NCI-H226 (cell line): ENCODE measurements at places on chromosomes 12 and 14.

DNA sequence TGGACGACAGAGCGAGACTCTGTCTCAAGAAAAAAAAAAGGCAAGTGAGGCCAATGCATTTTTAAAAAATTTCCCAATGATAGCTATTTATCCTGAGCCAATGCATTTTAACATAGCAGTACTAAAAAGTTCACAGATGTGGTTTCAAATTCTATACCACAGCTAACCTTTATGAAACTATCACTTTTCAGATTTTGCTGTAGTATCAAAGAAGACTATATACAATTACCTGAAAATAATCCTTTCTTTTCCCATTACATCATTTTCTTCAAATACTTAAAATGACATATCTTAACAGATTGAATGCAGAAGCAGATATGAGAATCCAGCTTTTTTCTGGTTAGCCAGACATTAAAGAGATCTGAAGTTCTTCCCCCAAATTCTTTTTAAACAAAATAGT lies 13.2 kb downstream of the ATF7 start:
- no peak for DNase-seq

DNA sequence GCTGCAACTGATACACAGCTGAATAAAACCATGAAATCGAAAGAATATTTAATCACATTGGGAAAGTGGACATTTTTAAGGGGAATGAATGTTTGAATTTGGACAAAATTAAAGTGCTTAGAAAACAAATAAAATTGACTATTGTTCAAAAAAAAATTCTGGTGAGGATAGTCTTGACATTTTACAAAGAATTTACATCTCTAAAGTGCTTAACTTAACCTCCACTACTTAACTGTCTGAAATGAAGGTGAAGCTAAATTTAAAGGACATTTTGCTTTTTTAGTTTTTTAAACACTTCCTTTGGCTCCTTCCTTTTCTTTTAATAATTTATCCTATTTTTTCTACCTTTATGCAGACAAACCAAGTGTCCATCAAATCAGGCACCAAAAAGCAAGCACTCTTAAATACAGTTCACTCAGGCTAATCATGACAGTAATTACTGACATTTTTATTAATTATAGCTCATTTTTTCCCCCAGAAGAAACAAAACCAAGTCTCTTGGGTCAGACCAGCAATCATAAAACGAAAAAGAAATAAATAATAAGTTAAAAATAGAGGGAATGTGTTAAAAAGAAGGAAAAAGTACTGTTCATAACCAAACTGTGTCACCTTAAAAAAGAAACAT lies 5.7 kb upstream of the CCND2 start:
- no peak for DNase-seq

DNA sequence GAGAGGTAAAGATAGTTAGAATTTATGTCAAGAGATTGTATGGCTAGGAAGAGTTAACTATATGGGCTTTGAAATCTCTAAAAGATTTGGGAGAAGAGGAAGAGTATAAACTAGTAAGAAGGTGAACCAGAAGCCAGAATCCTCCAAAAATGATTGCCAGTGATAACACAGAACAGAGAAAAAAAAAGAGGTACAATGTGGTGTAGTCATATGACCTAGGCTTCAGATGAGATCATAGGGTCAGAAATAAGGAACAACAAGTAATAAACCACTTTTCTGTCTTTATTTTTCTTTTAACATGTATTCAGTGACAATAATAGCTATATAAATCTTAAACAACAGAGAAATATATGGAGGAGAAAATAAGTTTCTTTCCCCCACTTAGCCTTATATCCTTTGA lies 2.0 kb upstream of the NECAP1 start:
- no peak for DNase-seq

- no peak for DNase-seq
Measured at GRCh38 chr12:24974216-24974615, 25.3 kb upstream of the BCAT1 start.

GRCh38 chr12:93191956-93192355 lies 185.8 kb upstream of the NUDT4 start:
- no peak for DNase-seq

- DNase-seq: no peak
Measured at GRCh38 chr12:21323736-21324135, 11.0 kb downstream of the SLCO1A2 start.

- DNase-seq: peak; percentile 57
Measured at GRCh38 chr12:124771462-124772288, 92.0 kb downstream of the SCARB1 start.

DNA sequence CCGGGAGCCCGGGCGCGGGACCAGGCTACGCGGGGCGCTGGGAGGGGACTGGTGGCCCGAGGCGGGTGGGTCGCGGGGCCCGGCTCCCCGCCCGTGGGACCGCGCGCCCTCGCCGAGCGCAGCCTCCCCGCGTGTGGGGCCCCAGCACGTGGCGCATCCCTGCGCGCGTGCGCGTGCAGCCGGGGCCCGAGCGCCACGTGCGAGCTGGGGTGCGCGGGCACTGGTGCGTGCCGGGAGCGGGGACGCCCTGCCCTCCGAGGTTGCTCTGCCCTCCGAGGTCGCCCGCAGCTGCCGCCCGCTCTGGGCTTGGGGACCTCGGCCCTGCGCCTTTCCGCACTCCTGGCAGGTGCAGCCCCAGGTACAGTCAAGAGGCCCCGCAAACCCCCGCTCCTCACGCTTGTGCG lies 365 bp upstream of the CCDC88C start:
- peak; percentile 59 for DNase-seq

- no peak for DNase-seq
Measured at GRCh38 chr12:43586646-43587245, 34.7 kb upstream of the ADAMTS20 start.

- DNase-seq: no peak
Measured at GRCh38 chr12:14984766-14985285, 12.0 kb downstream of the PDE6H start.

DNA sequence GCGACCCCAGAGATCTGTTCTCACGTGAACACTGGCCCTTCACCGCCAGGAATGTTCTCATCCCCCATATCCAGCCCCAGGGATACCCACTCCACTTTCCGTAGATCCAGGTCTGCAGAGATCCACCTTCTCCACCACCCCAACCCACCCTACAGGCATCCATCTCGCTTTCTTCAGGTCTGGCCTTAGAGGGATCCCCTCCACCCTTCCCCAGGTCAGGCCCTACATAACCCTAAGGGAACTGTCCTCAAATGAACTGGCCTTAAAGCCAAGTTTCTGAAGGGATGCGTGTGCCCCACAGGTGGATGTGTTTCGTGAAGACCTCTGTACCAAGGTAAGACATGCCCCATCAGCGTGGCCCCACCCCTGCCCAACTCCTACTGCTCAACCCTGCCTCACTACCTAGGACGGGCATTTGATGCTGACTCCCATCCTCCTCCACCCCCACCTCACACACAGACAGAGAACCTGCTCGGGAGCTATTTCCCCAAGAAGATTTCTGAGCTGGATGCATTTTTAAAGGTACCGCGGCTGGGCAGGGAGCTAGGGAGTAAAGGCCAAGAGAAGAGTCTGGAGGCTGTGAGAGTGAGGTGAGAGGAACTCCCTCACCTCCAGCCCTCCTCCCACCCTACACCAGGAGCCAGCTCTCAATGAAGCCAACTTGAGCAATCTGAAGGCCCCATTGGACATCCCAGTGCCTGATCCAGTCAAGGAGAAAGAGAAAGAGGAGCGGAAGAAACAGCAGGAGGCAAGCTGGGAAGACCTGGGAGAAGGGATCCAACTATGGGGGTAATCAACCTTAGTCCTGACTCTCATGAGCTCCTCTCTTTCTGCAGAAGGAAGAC lies 912 bp downstream of the PSME1 start:
- DNase-seq: no peak

DNA sequence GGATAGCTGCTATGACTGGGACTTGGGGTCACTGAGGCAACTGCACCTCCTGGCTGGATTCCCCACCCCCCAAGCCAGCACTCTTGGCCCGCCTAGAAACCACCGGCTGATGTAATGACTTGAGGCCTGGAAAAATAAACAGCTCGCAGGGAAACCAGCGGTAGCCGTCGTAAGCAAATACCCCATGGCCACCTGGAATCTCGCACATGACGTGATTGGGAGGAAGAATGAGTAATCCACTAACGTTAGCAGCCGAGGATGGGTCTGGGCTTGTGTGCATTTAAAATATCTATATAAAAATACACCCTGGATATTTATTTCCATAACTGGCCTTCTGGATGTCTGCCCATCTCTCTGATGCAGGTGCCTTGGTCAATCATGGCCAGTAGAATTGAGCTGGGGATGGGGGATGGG lies 120.1 kb downstream of the SMOC1 start:
- no peak for DNase-seq

DNA sequence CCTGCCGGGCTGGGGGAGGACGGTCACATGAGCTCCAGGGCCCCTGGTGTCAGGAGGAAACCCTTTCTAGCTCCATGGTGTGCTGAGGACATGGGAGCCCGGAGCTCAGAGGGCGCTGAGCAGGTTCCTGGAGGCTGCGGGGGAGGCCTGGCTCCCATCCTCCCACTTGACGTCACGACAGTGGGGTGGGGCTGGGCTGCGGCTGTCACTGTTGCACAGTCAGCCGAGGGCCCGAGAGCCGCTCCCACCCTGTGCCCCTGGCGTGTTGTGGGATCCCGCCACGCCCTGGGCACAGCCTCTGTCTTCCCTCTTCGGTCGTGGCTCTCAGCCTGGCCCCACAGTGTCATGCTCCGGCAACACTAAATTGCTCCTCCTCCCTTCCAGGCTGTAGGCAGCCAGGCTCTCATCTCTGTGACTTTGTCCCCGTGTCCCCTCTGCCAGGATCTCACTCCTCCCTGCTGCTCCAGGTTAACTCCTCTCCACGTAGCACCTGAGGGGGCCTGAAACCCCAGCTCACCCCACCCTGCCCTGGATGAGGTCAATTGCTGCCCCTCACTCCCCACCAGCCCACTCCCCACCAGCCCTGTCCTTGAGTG lies 33.0 kb downstream of the BEGAIN start:
- DNase-seq: no peak

GRCh38 chr12:46843811-46844210 lies 18.0 kb upstream of the SLC38A4 start:
- peak; percentile 46 for DNase-seq

DNA sequence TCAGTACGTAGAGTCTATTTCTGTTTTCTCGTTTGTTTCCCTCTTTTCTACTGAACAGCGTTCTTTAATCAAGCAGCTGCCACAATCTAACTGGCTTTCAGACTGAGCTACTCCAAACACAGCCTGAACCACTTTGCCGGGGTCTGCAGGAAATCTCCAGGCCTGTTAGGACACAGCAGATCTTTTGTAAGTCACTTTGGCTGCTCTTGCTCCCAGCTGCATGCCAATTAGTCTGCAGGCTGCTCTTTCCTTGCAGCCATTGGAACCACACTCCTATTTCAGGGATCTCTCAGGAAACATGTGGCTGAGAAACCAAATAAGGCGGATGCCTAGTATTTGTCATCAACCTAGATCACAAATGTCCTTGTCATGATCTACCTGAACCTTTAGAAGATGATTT lies 73.6 kb downstream of the TMTC1 start:
- DNase-seq: no peak

GRCh38 chr14:54329082-54329695 lies 67.6 kb upstream of the CDKN3 start:
- DNase-seq: peak; percentile 33

- no peak for DNase-seq
Measured at GRCh38 chr14:74402401-74403251, 23.4 kb downstream of the SYNDIG1L start.

- DNase-seq: no peak
Measured at GRCh38 chr12:6696690-6697583, 3.7 kb downstream of the PIANP start.

- no peak for DNase-seq
Measured at GRCh38 chr14:101627915-101628262, 66.6 kb downstream of the DIO3 start.

- no peak for DNase-seq
Measured at GRCh38 chr12:54991991-54992375, 7.4 kb upstream of the TESPA1 start.

GRCh38 chr14:40463886-40464285 lies 1031.7 kb upstream of the FBXO33 start:
- no peak for DNase-seq

- DNase-seq: no peak
Measured at GRCh38 chr12:14681625-14682024, 14.8 kb downstream of the GUCY2C start.

- peak; percentile 46 for DNase-seq
Measured at GRCh38 chr14:71372411-71372838, 465.2 kb downstream of the PCNX1 start.

- DNase-seq: peak; percentile 83
Measured at GRCh38 chr14:50040401-50040775, 76.0 kb downstream of the VCPKMT start.

GRCh38 chr12:31508436-31509150 lies 82.3 kb downstream of the DENND5B start:
- DNase-seq: no peak

GRCh38 chr12:26580619-26581018 lies 252.4 kb downstream of the ITPR2 start:
- no peak for DNase-seq

GRCh38 chr12:85630851-85631250 lies 205.4 kb downstream of the RASSF9 start:
- no peak for DNase-seq

- DNase-seq: no peak
Measured at GRCh38 chr14:84129007-84129406, 1400.9 kb upstream of the FLRT2 start.

- DNase-seq: peak; percentile 46
Measured at GRCh38 chr12:122423258-122424165, 1.0 kb upstream of the CLIP1 start.

GRCh38 chr12:132393991-132394949 lies 64.9 kb upstream of the GALNT9 start:
- no peak for DNase-seq

DNA sequence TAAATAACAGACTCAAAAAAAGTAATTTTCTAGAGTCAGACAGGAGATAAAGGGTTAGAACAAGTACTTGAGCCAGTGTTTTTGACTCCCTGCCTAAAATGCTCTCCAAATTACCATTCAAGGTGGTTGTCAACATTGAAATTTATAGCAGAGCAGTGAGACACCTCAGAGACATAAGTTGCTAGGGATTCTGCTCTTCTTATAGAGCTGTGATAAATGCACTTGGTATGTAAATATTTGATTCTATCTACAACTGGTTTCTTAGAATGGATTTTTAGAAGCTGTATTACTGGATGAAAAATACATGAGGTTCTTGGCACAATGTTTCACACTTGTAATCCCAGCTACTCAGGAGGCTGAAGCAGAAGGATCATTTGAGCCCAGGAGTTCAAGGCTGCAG lies 83.9 kb upstream of the OSBPL8 start:
- peak; percentile 47 for DNase-seq
